ENCODE measurements at places on chromosomes 2 and 18. TPM values are rescaled to one million over a fixed set of nuclear protein-coding genes. Genes with fewer than 3 reads are reported as not detected.
A peak's percentile ranks its signal among the peaks of the same experiment; 100 is the strongest.

GRCh38 chr2:199956062-199956380 is 639 bp downstream of the MAIP1 start:
- DNase-seq: no peak

The PLEKHB2 gene
- 82.1 TPM for total RNA-seq

GRCh38 chr2:151277067-151277466 is 12.4 kb downstream of the NMI start:
- no peak for DNase-seq

The PRKAG3 gene
- not detected for total RNA-seq

GRCh38 chr2:99922664-99923063 is 219.7 kb downstream of the AFF3 start:
- DNase-seq: no peak

- DNase-seq: no peak
Observed at GRCh38 chr2:176087330-176088047, 3.7 kb upstream of the EVX2 start.

The CD28 gene
- total RNA-seq: not detected

The CPLX4 gene
- not detected for total RNA-seq

GRCh38 chr2:127770973-127771735 is 39.8 kb downstream of the WDR33 start:
- DNase-seq: peak; percentile 98

DNA sequence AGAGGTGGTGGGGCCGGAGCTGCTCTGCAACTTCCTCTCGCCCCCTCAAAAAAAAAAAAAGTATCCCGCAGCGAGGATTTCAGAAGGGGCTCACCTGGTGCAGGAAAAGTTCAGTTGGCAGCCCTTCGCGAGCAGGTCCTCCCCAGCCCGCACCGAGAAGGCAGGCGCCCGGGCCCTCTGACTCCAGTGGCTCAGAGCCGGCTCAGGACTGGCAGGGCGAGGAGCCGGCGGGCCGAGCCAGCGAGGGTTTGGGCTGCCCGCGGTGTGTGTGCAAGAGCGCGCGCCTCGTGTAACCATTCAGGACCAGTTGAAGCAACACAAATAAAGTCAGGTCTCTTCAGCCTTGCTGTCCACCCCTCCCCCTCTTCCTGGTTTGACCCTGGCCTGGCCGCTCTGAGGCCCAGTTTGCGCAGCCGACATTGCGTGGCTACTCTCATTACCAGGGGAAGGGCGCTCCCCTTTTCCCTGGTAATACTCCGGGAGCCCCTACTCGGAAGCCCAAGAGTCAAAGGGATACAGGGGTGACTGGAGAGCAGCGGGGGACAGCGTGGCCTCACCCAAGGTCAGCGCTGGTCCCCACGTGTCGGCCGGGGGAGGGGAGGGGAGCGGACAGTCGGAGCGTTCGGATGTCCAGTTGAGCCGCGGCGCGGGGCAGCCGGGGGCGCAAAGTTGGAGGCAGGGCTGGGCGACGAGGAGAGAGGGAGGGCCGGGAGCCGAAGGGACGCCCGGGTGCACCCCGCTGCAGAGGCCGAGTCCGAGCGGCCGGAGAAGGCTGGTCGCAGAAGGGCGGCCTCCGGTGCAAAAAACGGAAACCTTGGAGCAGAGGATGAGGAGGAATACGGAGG is 12.3 kb downstream of the EN1 start:
- no peak for DNase-seq

GRCh38 chr2:236659758-236660150 is 90.1 kb downstream of the ACKR3 start:
- peak; percentile 34 for DNase-seq

DNA sequence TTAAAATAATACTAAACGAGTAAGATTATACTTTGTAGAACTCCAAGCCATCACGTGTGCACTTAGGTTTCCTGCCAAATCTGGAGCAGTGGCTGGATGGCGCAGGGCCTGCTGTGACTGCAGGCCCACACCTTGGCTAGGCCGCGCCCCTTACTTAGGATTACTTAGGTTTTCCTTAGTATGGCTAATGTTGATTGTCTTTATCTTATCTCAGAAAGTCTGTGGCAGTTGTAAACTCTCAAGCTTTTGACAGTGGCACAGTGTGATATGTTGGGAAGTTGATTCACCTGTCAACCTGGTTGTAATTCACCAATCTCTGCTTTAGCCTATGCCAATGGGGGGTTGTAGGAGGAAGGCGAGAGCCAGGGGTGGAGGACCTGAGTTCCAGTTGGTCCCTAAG is 208.4 kb downstream of the ZNF407 start:
- no peak for DNase-seq

DNA sequence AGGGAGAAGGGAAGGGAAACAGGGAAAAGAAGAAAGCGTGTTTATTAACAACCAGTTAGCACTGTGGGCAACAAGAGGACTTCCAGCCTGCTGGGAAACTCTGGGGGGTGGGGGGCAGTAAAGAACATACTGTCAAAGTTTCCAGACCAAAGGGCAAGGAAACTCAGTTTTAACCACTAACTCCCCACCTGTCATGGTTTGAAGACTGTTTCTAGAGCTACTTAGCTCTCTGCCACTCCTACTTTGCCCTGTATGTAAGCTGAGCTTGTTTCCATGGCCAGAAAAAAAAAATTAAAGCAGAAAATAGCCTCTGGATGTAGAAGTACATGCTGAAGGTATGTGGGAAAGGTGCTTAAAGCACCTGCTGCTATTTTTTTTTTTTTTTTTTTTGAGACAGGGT is 11.0 kb upstream of the PTPN2 start:
- DNase-seq: no peak

- DNase-seq: no peak
Observed at GRCh38 chr2:234133004-234133403, 82.5 kb downstream of the SPP2 start.

- no peak for DNase-seq
Observed at GRCh38 chr18:8299054-8299980, 309.9 kb upstream of the RAB12 start.
